ENCODE measurements at places on chromosomes 16 and 17.

- DNase-seq = no peak
Measured at GRCh38 chr17:2051061-2051932, 3.6 kb upstream of the HIC1 start.

DNA sequence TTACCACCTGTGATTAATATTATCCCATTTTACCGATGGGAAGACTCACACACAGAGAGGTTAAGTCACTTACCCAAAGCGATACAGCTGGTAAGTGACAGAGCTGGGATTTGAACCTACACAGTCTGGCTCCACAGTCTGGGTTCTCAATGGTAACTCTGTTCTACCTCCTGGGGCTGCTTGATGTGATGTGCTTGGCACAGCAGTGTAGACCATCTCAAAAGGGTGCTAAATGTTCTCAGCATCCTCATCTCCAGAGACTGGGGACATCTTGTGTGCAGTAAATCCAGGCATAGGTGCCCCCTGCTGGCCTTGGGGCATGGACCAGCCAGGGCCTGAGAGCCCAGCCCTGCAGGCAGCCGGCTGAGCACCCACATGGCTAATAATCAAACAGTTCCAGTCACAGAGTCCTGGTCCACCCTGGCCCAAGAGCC is 15.4 kb upstream of the KATNB1 start:
- peak; percentile 50 for DNase-seq

DNA sequence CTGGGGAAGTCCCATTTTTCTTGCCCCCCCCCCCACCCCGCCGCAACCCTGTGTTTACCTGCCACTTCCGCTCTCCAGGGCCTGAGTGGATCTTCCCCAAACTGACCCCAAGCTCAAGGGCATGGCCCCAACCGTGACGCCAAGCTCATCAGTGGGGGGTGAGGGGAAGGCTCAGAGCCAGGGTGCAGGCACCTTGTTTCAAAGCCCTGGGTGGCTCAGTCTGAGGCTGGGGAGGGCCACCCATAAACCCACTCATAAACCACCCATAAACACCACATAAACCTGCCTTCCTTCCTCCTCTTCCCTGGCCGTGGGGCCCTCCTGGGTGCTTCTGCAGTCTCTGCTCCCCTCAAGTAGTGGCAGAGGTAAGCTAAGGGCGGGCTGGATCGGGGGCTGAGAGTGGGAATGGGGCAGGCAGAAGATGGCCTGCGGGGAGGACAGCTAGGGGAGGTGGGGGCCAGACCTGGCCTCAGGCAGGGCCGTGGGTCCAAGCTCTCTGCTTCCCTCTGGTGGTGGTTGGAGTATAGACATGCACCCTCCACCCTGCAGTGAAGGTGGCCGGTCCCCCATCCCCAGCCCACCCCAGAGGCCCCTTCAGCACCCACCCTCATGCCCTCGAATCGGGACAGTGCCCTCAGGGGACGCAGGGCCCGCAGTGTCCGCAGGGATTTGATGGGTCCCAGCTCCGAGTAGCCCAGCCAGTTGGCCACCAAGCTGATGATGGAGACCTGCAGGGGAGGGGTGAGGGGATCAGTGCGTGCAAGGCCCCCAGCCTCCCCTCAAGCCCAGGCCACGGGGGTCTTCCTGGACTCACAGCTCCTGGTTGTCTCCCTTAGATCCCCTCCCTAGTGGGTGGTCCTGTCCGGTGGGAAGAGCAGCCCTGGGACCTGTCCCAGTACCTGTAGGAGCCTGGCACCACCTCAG is 14.6 kb upstream of the CD79B start:
- DNase-seq = peak; percentile 15

GRCh38 chr17:42363767-42364585 is 24.3 kb downstream of the STAT3 start:
- DNase-seq = peak; percentile 11

GRCh38 chr17:40301315-40301714 is 7.7 kb upstream of the RARA start:
- peak; percentile 22 for DNase-seq

- DNase-seq = no peak
Measured at GRCh38 chr16:12601290-12601900, 202.3 kb downstream of the CPPED1 start.

GRCh38 chr17:63232565-63233310 is 213.4 kb downstream of the CYB561 start:
- DNase-seq = no peak

- peak; percentile 46 for DNase-seq
Measured at GRCh38 chr17:42179911-42180410, 981 bp downstream of the KCNH4 start.

DNA sequence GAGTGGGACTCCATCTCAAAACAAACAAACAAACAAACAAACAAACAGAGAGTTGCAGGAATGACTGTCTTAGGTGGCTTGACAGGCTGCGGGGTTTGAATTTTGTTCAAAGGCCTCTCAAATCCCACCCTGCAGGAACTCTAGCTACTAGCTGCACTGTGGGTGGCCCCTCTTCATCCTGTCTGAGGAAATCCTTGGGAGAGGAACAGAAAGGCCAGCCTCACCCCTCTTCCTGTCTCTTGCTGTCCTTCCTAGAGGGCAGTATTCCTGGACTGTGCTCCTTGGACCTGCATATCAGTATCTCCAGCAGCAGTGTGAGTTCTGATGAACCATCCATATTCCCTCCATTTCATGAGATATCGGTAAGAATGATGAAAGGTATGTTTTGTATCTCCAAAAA is 2.0 kb upstream of the CCDC92B start:
- no peak for DNase-seq

DNA sequence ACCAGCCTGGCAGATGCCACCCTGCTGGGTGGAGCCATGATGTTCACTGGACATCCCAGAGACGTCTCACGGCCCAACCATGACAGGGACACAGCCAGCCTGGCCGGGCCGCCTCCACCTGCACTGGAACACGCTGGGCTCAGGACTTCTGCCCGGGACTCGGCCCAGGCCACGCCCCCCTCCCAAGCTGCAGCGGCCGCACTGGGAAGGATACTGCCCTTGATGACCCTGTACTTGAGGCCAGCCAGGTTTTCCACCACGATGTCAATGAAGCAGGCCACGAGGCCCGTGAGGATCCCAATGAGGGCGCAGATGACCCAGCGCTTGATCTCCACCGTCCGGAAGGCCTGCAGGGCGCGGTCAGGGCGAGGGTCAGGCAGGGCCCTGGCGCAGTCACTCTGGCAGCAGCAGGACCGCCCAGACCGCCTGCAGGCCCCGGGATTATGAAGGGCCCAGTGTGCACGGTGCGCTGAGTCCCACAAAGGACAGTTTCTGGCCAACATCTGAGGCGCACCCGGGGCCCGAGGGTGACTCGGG is 14.2 kb downstream of the CLCN7 start:
- no peak for DNase-seq

GRCh38 chr16:10812312-10813098 is 6.1 kb downstream of the TVP23A start:
- no peak for DNase-seq

- peak; percentile 36 for DNase-seq
Measured at GRCh38 chr16:8859913-8860881, 8.6 kb downstream of the CARHSP1 start.

- no peak for DNase-seq
Measured at GRCh38 chr16:22428654-22429053, 54.2 kb upstream of the CDR2 start.

DNA sequence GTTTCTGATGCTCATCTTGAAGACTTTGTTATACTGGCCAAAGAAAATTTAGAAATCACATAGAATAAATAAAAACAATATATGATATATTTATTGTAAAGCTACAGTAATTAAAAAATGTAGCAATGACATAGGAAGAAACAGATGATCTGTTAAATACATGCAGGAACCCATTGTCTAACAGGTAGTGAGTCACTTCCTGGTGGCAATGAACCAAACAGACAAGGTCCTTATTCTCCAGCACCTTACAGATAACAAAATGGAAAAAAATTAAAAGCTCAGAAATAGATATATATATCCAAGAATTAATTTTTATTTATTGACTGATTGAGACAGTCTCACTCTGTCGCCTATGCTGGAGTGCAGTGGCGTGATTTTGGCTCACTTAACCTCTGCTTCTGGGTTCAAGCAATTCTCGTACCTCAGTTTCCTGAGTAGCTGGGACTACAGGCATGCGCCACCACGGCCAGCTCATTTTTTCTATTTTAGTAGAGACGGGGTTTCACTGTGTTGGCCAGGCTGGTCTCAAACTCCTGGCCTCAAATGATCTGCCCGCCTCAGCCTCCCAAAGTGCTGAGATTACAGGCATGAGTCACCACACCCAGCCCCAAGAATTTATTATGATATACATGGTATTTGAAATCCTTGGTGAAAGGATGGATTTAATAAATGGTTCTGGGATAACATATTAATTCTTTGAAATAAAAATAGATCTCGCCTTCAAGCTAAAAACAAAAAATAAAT is 7.5 kb downstream of the NETO2 start:
- peak; percentile 62 for DNase-seq

- no peak for DNase-seq
Measured at GRCh38 chr17:67515490-67516083, 138.5 kb downstream of the PITPNC1 start.

DNA sequence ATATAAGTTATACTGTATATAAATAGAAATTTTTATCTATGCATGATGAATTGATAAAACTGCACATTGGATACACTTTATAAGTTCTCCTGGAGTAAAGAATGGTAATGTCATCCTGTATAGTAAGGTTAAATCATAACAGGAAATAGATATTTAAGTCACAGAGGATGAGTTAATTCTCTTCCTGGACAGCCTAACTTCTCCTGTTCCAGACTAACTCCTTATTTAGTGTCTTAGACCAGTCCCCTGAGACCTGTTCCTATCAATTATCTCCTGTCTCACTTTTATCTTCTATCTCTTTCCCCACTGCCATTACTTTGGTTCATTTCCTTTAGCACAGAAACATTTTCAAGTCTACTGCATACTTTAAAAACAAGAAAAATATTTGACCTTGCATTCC is 46.5 kb downstream of the SSH2 start:
- DNase-seq = no peak

- no peak for DNase-seq
Measured at GRCh38 chr17:56995766-56996165, 17.8 kb downstream of the SCPEP1 start.
